ENCODE measurements at places on chromosomes 5 and 9. TPM values are rescaled to one million over a fixed set of nuclear protein-coding genes. Genes with fewer than 3 reads are reported as not detected.
A peak's percentile ranks its signal among the peaks of the same experiment; 100 is the strongest.

GRCh38 chr9:70924380-70924779, 197.0 kb downstream of the TRPM3 start:
- no peak for DNase-seq

- no peak for DNase-seq
Measured at GRCh38 chr5:61737301-61737963, 405.4 kb downstream of the ZSWIM6 start.

GRCh38 chr5:137706841-137707240, 29.0 kb downstream of the KLHL3 start:
- DNase-seq: no peak

GRCh38 chr5:94180761-94181160, 437.6 kb downstream of the KIAA0825 start:
- DNase-seq: no peak

- no peak for DNase-seq
Measured at GRCh38 chr5:112757468-112758208, 20.0 kb downstream of the APC start.

DNA sequence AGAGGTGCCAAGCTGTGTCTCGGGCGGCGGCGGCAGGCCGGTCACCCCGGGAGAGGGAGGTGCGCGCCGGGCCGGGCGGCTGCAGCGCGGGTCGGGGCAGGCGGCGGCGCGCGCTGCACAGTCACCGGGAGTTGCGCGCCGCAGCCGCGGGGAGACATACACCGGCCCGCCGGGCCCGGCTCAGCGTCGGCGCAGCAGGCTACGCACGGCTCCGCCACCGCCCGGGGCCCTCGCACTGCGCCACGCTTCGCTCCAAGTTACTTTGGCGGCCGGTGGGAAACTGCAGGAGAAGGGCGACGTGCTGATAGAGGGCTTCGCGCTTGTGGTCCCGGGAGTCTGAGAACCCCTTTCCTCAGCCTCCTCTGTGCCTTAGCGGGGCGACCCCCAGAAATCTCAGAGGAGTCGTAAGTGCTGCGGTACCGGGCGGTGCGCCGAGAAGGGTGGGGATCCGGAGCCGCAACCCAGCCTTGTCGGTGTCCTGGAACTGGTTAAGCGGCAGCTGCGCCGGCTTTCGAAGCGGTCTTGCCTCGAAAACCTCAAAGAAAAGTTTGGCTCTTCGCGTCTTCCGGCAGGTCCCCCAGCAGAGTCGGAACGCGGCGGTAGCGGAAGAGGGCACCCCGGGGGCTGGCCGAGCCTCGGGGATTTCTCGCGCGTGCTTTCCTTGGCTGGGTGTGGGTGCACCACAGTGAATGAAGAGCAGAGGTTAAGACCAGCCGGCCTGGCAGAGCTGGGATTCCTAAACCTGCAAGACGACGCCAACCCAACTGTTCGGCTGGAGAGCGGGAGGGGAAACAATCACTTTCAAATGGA, at the start of gene EFNA5:
EFNA5 (minus strand) TSS at position 6 of the 810 bp plus-strand sequence.
- DNase-seq: no peak

- DNase-seq: peak; percentile 63
Measured at GRCh38 chr9:129962889-129963703, 79.9 kb downstream of the FNBP1 start.

DNA sequence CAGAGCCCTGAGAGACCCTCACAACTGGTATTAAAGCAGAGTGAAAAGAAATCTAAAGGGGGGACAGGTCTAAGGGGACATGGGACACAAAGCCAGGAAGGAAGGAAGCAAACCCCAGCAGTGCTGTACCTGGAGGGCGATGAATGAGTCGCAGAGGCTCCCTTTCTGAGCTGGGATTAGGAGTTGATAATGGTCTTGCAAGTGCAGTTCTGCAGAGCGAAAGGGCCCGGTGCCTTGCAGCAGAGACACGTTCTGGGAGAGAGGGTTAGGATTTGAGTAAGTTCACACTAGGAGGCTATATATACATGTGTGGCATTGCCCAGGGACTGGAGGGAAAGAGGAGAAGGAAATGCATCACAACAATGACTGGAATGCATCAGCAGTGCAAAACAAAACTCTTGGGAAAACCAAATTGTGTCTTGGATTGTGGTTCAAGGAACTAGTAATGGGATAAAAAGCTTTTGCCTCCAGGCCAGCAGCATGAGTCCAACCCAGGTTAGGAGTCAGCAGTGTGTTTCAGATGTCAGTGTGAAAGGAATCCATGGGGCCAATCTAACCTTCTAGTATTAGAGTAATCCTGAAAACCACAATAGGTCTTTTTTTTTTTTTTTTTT, 38.8 kb upstream of the LIFR start:
- no peak for DNase-seq

- no peak for DNase-seq
Measured at GRCh38 chr5:37184748-37185364, 64.3 kb downstream of the CPLANE1 start.

GRCh38 chr9:104780796-104781395, 17.0 kb downstream of the NIPSNAP3B start:
- DNase-seq: no peak

- DNase-seq: no peak
Measured at GRCh38 chr5:158970569-158971014, 129.1 kb downstream of the EBF1 start.

DNA sequence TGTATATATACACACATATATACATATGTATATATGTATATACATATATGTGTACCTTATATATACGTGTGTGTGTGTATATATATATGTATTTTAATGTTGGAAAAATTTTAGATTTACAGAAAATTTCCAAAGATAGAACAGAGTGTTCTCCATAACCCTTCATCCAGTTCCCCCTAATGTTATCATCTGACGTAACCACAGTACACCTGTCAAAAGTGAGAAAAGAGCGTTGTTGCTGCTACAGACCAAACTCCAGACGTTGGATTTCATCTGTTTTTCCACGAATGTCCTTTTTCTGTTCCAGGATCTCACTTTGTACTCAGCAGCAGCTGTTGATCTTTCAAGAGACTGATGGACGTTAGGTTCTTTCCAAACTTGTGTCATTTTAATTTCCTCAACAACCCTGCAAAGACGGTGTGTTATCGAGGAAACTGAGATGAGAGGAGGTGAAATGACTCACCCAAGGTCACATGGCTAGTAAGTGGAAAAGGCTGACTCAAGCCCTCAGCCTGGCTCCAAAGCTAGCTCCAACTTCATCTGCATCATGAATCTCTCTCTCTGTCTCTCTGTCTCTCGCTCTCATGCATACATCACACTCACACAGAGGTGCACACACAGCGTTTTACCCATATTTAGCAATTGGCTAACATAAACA, 17.0 kb upstream of the NTNG2 start:
- DNase-seq: no peak

- DNase-seq: no peak
Measured at GRCh38 chr9:78788101-78788500, 491.2 kb downstream of the PSAT1 start.

DNA sequence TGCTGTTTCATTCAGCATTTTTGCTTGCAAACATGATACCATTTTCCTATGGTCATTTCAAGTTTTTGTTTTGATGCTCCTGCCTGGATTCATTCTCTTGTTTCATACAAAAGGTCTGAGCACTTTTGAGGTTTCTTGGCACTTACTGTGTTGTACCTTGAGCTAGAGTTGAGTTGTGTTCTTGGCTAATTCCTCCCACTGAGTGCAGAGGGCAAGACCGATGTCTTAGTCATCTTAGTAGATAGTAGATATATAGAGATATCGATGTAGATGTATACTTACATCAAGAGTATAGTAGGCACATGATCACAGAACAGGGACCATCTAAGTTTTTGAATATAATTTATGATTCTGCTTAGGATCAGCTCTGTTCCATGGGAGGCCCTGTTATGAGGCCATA, 366.6 kb downstream of the OSTF1 start:
- DNase-seq: no peak

- no peak for DNase-seq
Measured at GRCh38 chr9:7006417-7006816, 248.6 kb downstream of the KDM4C start.

DNA sequence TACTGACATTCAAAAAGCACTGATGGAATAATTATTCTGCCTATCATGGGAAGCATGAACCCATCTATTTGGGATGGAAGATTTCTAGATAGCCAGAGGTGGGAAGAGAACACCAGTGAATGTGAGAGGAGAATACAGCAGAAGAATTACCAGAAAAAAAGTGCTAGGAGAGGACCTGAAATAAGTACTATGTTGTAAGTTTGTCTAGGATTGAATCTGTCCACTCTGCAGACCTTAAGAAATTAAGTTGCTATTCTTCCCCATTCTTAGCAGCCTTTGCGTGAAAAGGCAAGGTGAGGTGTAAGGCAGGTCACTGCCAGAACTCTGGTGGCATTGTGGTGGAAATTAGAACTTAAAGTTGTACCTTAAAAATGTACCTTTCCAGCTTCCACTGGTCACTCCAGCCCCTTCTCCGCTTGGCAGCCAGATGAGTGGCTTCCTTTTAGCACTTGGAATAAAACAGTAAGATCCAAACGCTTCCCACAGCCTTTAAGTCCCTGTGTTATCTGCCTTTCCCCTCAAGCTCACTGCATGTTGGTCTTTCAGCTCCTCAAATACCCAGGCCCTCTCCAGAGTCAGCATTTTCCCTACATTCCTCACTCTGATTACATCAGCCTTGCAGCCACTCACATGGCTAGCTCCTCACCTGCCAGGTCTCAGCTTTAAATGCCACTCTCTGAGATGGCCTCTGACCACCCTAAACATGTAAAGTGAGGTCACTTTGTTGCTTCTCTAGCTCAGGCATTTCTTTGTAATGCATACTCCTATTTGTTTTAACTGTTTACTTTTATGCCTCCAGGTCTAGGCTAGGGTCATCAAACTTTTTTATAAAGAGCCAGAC, 253.0 kb downstream of the EPB41L4A start:
- DNase-seq: no peak

- no peak for DNase-seq
Measured at GRCh38 chr9:100058699-100059579, 39.9 kb downstream of the ERP44 start.

DNA sequence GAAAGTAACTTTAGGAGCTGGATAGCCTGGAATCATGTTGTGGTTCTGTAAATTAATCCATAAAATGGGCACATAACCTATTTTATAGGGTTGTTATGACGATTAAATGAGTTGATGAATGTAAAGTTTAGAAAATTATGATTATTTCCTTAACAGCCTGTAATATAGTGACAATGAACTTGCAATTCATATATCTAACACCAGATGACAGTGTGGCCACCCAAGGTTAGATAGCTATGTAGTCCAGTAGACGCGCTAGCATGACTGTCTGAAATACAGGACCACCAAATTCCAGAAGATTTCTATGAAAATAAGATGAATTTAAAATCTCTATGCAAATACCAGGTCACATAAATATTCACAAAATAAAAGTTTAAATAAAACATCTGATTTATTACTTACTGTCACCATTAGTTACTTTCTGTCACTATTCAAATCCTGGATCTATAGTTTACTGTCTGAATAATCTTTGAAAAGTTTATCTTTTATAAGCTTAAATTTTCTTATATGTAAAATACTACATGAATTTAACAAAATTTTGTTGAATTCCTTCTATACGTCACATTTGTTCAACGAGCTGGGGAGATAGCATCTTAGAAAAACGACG, 26.1 kb upstream of the MACIR start:
- DNase-seq: no peak

DNA sequence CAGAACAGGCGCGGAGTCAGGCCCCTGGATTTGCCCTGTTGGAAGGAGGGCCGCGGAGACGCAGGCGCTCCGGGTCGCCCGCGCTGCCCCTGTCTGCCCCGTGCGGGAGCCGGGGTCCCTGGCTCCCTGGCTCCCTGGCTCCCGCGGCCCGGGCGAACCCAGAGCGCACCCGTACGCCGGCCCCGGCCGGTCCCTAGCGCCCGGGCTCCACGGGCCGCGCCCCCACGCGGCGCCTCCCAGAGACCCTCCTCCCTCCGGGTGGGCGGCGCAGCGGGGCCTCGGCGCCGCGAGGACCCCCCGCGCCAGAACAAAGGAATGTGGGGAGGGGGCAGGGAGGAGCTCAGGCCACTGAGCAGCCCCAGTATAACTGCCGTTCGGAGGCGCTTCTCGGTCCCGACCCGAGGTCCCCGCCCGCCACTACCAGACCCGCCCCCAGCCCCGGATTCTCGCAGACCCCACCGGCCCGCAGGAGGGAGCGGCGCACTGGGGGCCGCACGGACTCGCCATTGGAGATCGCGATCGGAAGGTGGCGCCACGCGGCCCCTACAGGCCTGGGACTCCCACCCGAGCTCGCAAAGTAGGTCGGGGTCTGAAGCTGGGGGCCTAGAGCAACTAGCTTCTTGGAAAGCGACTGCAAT, 2.4 kb downstream of the NFIL3 start:
- DNase-seq: peak; percentile 38

The NEUROG1 gene
- total RNA-seq: not detected

The GDA gene
- total RNA-seq: not detected

The SLC6A7 gene
- total RNA-seq: not detected

The FBP2 gene
- total RNA-seq: not detected

The ISCA1 gene
- 28.6 TPM for total RNA-seq

The PCDHA10 gene
- total RNA-seq: under 0.01 TPM

The CDKN2A gene
- not detected for total RNA-seq

The SLCO4C1 gene
- 0.76 TPM for total RNA-seq

All from uterus (tissue), 4 donors.